ENCODE measurements at places on chromosomes 6 and 20.

- peak; percentile 59 for DNase-seq
These were observed 1.7 kb downstream of the SLC22A23 start for GRCh38 chr6:3455147-3455568.

GRCh38 chr6:166167258-166167731, 356 bp downstream of the TBXT start:
- no peak for DNase-seq

DNA sequence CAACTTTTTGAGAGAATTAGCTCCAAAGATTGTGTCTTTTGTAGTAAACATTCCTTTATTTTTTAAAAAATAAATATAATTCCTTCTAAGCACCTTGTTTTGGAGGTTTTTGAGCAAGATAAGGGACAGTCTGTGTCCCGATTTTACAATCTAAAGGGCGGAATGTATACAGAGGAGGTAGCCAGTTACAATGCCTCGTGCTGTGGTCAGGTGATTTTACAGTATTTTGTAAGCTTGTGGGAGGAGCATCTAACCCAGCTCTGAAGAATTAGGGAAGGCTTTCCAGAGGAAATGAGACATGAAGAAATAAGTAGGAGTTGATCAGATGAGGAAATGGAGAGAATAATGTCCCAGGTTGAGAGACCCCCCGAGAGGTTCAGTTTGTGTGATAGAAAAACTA, 1.3 kb downstream of the HINT3 start:
- no peak for DNase-seq

GRCh38 chr6:6392214-6393068, 72.0 kb upstream of the F13A1 start:
- DNase-seq, result no peak

GRCh38 chr6:6405997-6406714, 85.7 kb upstream of the F13A1 start:
- no peak for DNase-seq

GRCh38 chr6:127893541-127893940, 7.3 kb downstream of the THEMIS start:
- DNase-seq, result no peak

GRCh38 chr6:22023937-22024336, 272.9 kb downstream of the PRL start:
- DNase-seq, result no peak
